Heart right ventricle (tissue), 16 donors: ENCODE measurements at places on chromosomes 16 and 17.
A peak's percentile ranks its signal among the peaks of the same experiment; 100 is the strongest.

DNA sequence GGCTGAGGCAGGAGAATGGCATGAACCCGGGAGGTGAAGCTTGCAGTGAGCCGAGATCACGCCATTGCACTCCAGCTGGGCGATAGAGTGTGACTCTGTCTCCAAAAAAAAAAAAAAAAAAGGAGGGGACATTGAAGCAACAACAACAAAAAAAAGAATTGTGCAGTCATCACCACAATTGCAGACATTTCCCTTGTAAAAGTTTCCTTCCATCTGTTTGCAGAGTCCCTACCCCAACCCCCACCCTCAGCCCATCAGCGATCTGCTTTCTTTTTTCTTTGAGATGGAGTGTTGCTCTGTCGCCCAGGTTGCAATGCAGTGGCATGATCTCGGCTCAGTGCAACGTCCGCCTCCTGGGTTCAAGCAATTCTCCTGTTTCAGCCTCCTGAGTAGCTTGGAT is 3.7 kb downstream of the MGRN1 start:
- DNase-seq = no peak

DNA sequence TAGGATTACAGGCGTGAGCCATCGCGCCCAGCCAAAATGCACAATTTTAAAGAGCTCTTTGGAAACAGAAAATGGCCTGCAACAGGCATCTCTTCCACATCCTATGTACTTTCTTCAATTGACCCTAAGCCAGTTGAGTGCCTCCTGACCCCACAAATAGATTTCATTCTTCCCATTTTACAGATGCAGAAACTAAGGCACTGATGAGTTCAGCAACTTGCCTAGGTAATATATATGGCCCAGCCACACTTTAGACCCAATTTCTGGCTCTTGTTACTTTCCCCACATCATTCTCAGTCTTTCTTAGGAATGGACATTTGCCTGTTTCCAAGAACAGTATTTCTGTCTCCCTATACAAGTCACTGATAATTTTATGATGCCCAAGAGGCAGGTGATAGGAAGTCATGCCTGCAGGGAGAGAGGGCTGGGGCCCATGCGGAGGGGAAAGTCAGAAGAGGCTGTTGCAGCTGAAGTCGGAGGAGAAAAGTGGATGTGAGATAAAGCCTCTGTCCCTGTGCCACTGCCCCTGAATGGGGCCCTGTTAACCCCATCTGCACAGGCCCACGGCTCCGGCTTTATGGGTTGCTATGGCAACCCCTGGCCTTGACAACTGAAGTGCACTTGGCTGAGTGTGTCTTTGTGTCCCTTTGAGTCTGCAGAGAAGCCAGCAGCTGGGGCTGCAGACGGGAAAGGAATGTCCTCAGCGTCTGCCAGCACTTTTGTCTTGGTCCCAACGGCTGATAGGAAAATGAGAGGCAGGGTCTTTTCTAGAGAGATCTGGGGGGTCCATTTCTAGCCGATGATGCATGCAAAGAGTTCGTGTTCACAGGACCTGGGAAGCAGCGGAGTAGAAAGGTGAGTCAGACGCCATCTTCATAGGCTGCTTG is 45.9 kb downstream of the ABAT start:
- DNase-seq = peak; percentile 5

- peak; percentile 81 for DNase-seq
These were observed 58.8 kb downstream of the ZDHHC7 start for GRCh38 chr16:84952335-84953189.

GRCh38 chr17:51120357-51120738 is 320 bp downstream of the SPAG9 start:
- no peak for DNase-seq

DNA sequence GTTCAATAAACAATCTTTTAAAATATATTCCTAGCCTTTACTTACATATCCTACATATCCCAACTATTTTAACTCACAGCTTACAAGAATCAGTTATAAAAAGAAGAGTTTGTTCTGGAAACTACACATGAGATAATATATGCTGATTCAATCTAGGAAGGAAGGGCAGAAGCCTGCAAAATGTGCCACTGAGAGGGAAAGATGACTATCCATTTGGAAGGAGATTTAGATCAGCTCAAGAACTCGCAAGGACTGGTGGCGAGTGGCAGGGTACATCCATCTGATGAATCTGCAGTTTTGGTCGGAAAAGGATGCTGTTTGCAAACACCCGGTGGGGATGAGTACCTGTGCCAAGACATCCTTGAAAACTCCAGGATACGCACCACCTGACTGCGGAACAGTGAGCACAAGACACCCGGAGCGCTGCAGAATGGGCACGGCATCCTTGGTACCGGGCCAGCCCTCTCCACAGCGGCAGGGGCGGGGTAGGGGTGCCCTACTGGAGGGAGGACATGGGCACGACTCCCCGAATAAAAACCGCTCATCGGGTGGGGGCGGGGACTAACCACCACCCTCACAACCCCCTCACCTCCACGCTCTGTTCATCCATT is 723 bp downstream of the TRIM37 start:
- DNase-seq = peak; percentile 65

GRCh38 chr17:82418001-82418986 is at the start of the genes HEXD and OGFOD3:
Gene HEXD (plus strand): TSS chr17:82418347. CDS start chr17:82419800, 1,453 bp downstream.
Gene OGFOD3 (minus strand): TSS chr17:82418586. CDS start chr17:82418485, 101 bp downstream.
- DNase-seq = peak; percentile 79

DNA sequence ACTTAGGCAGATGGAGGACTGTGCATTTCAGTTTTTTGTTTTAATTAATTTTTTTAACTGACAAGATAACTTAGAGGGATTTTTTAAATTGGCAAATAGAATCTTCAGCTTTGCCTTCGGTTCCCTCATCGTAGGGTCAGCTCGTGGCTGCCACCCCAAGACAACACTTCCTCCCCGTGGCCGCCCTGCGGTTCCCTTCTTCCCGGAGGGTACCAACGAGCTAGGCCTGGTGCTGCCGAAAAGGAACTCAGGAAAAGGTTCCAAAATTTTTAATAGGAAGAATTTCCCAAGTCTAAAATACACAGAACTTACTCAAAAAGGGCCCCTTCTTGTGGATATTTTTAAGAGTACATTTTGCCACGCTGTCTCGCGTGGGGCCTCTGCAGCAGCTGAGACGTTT is 210.4 kb upstream of the CHMP6 start:
- no peak for DNase-seq

DNA sequence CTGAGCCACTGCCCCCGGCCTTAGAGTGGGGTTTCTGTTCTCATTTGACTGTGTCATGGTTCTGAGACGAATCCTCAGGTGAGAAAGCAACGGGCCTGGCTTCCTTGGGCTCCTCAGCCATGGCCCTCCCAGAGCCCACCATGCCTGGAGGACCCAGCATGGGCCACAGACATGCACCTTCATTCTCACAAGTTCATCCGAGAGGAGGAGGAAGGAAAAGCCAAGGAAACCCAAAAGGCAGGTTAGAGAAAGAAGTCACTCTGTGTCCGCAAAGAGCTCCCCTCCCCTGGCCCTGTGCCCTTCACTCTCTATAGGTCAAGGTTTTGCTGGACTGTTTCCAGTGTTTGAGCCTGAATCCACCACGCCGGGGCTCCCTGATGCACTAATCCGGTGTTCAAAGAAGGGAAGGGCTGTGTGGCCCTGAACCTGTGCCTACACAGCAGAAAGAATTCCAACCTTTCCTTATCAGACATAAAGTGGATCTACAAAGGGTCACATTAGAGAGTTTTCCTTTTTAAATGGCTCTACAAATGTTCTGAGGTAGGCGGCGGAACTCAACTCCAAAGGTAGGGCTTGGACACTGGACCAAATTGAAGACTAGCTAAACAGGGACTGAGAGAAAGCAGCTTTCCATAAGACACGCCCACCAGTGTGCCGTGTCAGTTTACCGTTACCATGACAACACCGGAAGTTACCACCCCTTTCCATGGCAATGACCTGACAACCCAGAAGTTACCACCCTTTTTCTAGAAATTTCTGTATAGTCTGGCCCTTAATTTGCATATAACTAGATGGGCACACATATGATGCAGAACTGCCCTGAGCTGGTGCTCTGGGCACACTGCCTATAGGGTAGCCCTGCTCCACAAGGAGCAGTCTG is 15.9 kb upstream of the PECAM1 start:
- DNase-seq = no peak

DNA sequence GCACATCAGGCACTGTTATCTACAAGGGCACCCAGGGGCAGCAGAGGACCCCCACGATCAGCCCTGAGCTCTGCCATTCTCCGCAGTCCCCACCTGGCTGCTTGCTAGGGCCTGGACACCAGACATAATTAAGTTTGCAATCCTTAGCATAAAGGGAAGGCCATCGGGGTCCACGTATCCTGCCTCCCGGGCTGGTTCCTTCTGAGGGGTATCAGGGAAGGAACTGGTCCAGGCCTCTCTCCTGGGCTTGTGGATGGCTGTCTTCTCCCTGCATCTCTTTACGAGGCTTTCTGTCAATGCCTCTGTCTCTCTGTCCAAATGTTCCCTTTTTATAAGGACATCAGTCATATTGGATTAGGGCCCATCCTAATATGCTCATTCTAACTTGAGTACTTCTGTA is 77.8 kb downstream of the CYLD start:
- no peak for DNase-seq

- no peak for DNase-seq
These were observed 4.9 kb downstream of the CCL5 start for GRCh38 chr17:35875072-35875799.

GRCh38 chr16:57723170-57723569 is 12.4 kb upstream of the KATNB1 start:
- DNase-seq = no peak

GRCh38 chr16:80954985-80955384 is 51.7 kb downstream of the CMC2 start:
- DNase-seq = no peak

DNA sequence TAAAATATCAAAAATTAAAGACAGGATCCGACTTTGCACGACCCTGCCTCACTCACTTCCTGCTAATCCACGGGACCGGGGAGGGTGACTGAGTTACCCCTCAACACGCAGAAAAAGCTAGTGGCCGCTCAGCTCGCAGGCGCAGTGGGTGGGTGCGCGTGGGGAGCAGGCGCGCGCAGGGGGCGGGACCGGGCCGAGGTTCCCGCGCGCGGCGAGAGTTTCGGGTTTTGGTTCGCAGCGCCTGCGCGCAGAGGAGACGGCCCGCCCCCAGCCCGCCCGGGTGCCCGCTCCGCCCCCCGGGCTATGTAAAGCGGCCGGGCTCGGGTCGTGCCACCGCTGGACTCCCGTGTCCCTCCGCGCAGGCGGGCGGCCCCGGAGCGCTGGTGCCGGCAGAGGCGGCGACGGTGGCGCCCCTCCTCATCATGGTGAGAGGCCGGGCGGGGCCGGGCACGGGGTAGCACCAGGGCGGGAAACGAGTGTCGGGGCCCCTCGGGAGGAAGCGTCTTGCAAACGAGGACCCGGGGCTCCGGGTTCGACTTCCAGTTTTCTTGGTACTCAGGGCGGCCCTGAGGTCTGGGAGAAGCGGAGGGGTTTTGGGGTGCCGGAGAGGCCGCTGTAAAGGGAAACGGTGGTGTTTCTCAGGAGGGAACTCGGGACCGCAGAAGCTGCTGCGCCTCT is at the start of gene CNP:
TSS of gene CNP (plus strand) at position 333 of the 678 bp plus-strand sequence. CDS start at position 423, 90 bp downstream.
- peak; percentile 91 for DNase-seq

DNA sequence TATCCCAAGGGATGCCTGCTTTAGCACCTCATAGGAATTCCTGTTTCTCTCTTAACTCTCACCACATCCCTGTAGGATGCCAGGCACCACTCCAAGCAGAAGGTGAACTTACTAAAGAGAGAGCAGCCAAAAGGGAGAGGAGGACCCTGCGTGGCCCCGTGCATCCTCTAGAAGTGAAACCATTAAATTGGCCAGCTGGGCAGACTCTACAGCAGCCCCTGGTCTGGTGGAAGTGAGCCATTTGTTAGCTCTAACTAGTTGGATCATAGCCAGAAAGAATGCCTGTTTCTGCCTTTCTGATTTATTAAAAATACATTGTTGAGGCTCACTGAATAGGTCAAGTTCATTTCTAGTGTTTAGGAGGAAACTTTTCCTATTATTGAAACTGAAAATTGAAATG is 22.3 kb downstream of the TMEM11 start:
- DNase-seq = no peak
